ENCODE measurements at places on chromosomes 2 and 18. TPM values are rescaled to one million over a fixed set of nuclear protein-coding genes. Genes with fewer than 3 reads are reported as not detected.

Gene KCNJ13
- not detected for total RNA-seq

Gene CUL3
- 103 TPM for total RNA-seq

Gene VWC2L
- total RNA-seq: not detected

DNA sequence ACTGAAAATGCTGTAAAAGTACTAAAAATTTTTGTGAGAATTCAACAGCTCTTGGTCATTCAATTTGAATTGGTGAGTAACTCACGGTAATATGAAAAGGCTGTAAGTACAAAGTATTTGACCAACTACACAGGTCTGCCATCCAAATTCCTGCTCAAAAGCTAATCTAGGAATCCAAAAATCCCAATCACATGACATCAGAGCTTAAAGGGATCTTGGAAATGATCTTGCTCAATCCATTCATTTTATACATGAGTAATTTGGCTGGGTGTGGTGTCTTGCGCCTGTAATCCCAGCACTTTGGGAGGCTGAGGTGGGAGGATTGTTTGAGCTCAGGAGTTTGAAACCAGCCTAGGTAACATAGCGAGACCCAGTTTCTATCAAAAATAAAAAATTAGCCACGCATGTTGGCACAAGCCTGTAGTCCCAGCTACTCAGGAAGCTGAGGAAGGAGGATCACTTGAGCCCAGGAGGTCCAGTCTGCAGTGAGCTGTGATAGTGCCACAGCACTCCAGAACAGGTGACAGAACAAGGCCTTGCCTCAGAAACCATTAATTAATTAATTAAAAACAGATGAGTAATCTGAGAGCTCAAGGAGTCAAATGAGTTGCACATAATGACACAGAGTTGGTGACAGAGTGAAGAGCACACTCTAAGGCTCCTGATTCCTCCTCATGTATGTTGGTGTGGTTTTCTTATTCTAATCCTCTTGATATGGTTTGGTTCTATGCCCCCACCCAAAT, 19.8 kb downstream of the SPIRE1 start:
- no peak overlapping the region for H3K4me3 ChIP-seq
- H3K27me3 ChIP-seq: peaks cover 13% of the 10 kb centered on the region
- H3K27ac ChIP-seq: no peak overlapping the region
- H3K36me3 ChIP-seq: no peaks in the 10 kb centered on the region

GRCh38 chr2:226325526-226325925, 474.1 kb downstream of the IRS1 start:
- H3K4me1 ChIP-seq: no peaks in the 10 kb centered on the region
- H3K4me3 ChIP-seq: no peak overlapping the region
- H3K27me3 ChIP-seq: peaks cover 4% of the 10 kb centered on the region
- no peak for DNase-seq
- H3K36me3 ChIP-seq: no peaks in the 10 kb centered on the region
- H3K27ac ChIP-seq: no peak overlapping the region

GRCh38 chr2:201127570-201127969, 11.6 kb downstream of the CFLAR start:
- peak overlapping the region; percentile 97 for H3K27ac ChIP-seq
- DNase-seq: peak; percentile 31
- peaks cover 64% of the 10 kb centered on the region for H3K36me3 ChIP-seq
- H3K27me3 ChIP-seq: no peaks in the 10 kb centered on the region
- peaks cover 69% of the 10 kb centered on the region for H3K4me1 ChIP-seq

DNA sequence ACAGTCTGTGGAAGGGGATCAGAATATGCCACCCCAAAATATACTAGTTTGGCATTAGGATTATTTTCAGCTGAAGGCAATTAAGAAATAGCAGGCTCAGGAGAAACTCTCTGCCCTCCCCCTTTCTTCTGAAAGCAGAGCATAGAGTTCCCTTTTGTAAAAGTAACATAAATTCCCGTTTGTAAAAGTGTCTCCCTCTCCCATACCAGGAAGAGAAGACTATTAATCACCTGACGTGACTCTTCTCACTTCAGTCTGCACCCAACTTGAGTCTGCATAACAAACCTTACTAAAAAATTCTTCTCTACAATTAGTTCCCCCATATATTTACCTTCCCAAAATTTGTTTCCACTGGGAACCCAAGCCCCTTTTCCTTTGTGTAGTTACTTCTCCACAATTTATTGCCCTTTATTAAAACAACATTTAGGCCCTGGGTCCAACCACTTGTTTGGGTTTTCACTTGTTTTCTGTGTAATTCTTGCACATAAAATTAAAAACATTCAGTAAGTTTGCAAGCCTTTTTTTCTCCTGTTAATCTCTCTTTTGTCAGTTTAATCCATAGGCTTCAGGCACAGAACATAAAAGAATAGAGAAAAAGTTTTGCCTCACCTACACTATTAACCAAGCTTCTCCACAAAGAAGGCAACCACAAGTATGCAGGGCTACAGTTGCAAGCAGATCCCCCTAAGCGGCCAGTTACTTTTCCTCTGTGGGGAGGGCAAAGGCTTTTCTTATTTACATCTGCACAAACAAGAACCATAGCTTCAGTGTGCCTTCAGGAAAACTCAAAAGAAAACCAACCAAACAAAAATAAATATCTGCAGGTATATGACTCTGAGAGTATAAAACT, 107.6 kb upstream of the MSH2 start:
- H3K36me3 ChIP-seq: no peaks in the 10 kb centered on the region
- DNase-seq: no peak
- peaks cover 19% of the 10 kb centered on the region for H3K27me3 ChIP-seq
- no peak overlapping the region for H3K4me3 ChIP-seq
- no peak overlapping the region for H3K27ac ChIP-seq
- peaks cover 3% of the 10 kb centered on the region for H3K4me1 ChIP-seq

DNA sequence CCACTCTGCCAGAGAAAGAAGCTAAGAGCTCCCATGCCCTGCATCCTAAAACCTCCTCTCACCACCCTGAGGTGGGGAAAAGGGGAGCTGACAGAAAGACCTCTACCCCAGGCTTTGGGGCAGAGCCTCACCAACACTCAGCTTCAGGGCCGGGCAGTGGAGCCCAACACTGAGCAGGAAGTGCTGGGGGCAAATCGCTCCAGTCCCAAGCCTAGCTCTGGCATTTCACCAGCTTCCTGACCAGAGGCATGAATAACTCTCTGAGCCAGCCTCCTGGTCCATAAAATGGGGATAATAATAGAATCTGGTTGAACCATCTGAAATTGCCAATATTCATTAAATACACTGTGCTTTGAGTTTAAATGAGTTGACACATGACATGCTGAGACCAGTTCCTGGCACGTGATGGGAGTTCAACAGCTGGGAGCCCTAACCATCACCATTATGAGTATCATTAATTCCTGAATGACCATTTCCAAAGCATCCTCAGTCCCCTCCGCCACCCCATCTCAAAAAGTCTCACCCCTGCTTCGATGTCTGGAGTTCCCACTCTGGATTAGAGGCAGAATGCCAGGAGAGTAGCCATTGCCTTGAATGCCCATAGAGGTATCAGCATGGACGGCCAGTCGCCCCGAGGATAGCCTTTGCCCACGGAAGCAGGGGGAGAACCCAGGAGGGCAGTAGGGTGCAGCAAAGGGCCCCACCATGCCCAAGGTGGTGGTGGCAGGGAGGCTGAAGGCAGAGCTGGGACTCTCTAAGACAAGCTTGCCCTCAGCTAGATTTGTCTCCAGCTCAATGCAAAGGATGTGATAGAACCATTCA, 153.4 kb downstream of the TNS1 start:
- no peak overlapping the region for H3K4me3 ChIP-seq
- no peaks in the 10 kb centered on the region for H3K36me3 ChIP-seq
- no peaks in the 10 kb centered on the region for H3K27me3 ChIP-seq
- no peaks in the 10 kb centered on the region for H3K4me1 ChIP-seq
- H3K27ac ChIP-seq: no peak overlapping the region

DNA sequence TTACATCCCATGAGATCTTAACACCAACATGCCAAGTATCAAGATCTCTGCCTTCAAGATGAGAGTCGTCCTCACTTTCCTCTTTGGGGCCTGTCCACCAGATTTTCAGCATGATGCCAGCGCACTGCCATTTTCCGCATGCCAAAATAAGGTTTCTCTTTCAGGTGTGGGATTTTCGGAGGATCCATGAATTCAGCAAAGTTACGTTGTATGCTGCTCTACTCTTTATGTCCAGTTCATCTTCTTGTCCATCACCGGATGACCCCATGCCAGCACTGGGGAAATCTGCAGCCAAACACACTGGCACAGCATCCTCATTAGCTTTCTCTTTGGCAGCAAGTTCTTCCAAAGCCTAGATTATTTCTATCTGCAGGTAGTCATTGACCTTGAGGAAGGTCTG, 4.9 kb upstream of the HAAO start:
- H3K27me3 ChIP-seq: peaks cover 26% of the 10 kb centered on the region
- H3K4me3 ChIP-seq: no peak overlapping the region
- no peak overlapping the region for H3K27ac ChIP-seq
- DNase-seq: no peak
- H3K4me1 ChIP-seq: peaks cover 22% of the 10 kb centered on the region

- no peak overlapping the region for H3K4me3 ChIP-seq
- no peak overlapping the region for H3K27ac ChIP-seq
Measured at GRCh38 chr18:59068276-59069071, 71.2 kb upstream of the SEC11C start.
